NCI-H1930 (cell line): ENCODE measurements at places on chromosomes 2 and 18.

DNA sequence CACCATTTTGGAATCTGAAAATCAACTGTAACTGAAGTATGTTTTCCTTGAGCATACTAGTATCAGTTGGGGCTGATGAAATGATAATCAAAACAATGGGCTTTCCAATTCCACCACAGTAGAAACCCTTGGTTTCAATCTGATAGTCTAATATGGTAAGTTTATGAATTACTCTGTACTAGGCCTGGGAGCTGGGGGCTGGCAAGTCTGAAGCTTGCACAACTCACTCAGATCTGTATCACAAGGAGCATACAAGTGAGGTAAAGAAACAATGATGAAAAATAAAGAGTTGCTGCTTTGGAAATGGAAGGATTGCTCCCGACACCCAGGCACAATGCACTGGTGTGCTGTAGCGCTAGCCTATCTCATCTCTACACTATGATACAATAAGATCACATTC, 19.4 kb downstream of the ZEB2 start:
- DNase-seq = no peak

DNA sequence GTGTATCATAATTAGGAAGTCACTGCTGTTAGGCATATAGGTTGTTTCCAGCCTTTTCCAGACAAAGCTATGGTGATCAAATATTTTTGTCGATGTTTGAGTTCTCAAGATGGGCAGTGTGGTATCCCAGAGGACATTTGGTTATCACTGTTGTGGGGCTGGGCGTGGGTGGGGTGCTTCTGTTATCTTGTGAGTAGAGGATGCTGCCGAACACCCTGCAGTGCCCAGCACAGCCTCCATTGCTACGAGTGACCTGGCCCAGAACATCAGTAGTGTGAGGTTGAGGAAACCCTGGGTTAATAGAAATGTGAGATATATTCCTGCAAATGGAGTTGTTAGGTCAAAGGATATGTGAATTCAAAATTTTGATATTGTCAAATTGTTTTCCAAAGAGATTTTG, 33.2 kb downstream of the ZNF236 start:
- no peak for DNase-seq

DNA sequence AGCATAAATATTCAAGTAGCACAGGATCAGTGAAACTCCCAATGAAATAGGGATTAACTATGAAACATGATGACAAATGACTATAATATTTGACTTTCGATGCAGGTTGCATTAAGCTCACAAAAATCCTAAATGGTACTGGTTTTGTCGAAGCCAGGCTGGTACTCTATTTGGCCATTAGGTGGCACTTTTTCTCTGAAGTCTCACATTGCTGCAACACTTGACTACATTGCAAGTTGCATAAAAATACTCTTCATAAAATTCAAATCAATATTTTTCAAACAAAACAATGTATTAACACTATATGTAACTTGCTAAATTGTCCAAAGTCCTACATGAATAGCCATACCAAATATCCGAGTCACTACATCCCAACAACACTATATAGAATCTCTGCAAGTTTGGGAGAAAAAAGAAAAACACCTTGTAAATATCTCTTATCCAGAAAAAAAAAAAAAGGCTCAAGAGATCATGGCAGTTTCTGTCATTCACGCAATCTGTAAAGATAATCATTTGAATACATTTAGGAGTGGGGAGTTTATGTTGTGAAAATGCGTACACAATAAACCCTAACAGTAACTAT, 9.5 kb downstream of the RTTN start:
- no peak for DNase-seq

DNA sequence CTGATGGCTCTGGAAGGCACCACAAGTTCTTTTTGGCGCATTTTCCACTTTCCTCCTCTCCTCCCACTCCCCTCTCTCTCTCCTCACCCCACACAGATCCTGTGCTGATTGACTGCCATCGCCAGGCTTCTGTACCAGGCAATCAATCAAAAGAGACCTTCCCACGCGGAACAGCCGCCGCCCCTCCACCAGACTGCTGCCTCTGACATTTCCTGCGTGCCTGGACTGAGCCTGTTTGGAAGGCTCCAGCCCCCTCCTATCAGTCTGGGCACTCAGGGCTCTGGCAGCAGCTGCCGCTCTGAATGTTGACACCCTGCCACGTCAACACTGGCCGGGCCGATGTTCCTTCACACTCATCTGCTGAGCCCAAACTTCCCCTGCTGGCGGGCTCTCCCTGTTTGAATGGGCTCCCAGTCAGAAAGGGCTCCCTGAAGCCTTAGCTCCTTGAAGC, 467.7 kb downstream of the EPHA4 start:
- DNase-seq = no peak

- DNase-seq = no peak
Observed at GRCh38 chr2:224831530-224831929, 115.4 kb upstream of the CCDC195 start.

GRCh38 chr2:237714690-237715458, 83.7 kb upstream of the RBM44 start:
- no peak for DNase-seq

- no peak for DNase-seq
Observed at GRCh38 chr2:69353360-69353759, 33.7 kb downstream of the GFPT1 start.
